ENCODE measurements at places on chromosomes 2 and 18.

DNA sequence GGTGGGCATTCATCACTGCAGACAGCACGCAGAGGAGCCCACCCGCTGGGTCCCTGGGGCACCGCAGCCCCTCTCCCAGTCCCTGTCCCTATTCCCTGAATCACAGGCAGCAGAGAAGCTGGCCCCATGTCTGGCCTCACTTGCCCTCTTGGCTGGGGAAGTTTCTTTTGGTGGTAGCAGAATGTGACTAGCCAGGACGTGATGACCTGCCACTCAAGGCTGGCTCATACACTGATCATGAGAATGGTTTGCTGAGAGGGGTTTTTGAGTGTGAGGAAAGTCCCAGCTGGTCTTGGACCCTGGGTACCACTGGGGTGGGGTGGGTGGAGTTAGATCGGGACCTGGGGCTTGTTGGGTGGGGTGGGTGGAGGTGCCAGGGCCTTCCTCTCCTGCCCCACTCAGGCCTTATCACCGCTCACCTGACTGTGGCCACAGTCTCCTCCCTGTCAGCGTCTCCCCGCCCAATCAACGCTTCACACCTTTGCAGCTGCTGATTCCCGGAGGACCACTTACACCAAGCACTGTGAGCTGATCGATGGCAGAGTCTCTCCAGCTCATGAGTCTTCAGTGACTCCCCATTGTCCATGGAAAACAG is 28.9 kb upstream of the FOSL2 start:
- no peak for DNase-seq

- DNase-seq: no peak
Observed at GRCh38 chr2:200168641-200169555, 137.6 kb upstream of the SPATS2L start.

GRCh38 chr2:229731916-229732315 is 17.6 kb upstream of the DNER start:
- no peak for DNase-seq

DNA sequence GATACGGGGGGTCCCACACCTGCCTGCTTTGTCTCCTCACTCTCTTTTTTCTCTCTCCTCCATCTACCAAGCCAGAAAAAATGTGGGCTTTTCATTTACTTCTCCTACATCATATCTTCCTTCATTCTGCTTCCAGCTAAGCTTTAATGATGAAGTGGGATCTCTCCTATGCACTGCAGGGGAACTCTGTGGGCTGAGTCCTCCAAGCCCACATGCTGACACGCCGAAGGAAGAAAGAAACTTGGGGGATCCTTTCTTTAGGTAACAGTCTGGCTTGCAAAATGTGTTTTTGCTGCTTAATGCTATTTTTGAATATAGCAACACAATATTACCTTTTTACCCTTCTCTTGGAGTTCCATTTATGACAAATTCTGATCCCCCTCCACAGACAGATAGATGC is 33.6 kb upstream of the YWHAQ start:
- no peak for DNase-seq

DNA sequence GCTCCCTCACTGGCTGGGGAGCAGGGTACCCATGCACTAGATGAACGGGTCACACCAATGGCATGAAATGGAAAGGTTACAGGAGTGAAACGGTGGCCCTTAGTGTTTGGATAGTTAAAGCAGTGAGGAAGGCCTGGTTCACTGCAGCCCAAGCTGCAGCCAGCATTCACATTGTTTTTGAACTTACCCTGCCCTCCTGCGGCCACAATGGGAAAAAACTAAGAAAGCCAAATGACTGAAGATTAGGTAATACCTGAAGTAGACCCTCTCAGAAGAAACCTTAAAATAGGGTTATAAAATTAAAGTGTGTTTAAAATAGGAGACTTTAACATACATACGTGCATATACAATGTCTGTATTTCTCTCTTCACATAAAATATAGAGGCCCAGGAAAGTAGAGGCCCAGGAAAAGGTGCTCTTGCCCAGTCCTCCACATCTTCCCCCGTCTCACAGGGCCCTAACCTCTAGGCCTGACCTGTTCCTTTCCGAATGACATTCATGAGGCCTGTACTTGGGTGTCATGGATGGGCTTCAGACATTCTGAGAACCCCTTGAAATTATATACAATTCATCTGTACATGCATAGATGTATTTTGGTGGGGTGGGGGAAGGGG is 33.3 kb downstream of the DOK1 start:
- peak; percentile 69 for DNase-seq

- no peak for DNase-seq
Observed at GRCh38 chr2:18373664-18374063, 186.8 kb downstream of the RDH14 start.

- no peak for DNase-seq
Observed at GRCh38 chr2:7030810-7031209, 113.6 kb downstream of the RNF144A start.

- DNase-seq: no peak
Observed at GRCh38 chr2:220424561-220424960, 797.1 kb downstream of the SLC4A3 start.

- no peak for DNase-seq
Observed at GRCh38 chr2:201793631-201794030, 12.7 kb upstream of the CDK15 start.

- no peak for DNase-seq
Observed at GRCh38 chr2:65379721-65380171, 52.7 kb downstream of the SPRED2 start.
